Sciatic nerve (tissue), 2 donors: ENCODE measurements at places on chromosomes 2 and 18. TPM values are rescaled to one million over a fixed set of nuclear protein-coding genes. Genes with fewer than 3 reads are reported as not detected.

- DNase-seq, result no peak
Observed at GRCh38 chr2:219918944-219919343, 291.5 kb downstream of the SLC4A3 start.

GRCh38 chr18:57207124-57207916 is 60.4 kb downstream of the BOD1L2 start:
- no peak for DNase-seq

DNA sequence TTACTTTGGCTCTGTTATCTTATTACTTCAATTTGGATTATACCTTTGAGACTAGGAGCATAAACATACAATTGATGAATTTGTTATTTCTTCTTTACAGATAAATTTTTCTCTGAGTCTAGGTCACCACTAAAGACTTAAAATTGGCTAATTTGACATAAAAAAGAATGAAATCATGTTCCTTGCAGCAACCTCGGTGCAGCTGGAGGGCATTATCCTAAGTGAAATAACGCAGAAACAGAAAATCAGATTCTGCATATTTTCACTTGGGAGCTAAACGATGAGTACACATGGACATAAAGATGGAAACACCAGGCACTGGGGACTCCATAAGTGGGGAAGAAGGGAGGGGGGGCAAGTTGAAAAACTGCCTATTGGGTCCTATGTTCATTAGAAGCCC is 172.8 kb upstream of the SESTD1 start:
- DNase-seq, result no peak

DNA sequence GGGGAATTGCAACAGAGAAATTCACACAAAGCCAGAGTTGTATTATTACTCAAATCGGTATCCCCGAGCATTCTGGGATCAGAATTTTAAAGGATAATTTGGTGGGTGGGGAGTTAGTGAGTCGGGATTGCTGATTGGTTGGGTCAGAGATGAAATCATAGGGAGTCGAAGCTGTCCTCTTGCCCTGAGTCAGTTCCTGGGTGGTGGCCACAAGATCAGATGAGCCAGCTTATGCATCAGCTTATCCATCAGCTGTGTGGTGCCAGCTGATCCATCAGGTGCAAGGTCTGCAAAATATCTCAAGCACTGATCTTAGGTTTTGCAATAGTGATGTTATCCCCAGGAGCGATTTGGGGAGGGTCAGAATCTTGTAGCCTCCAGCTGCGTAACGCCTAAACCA is 34.3 kb upstream of the ITM2C start:
- DNase-seq, result no peak

- DNase-seq, result no peak
Observed at GRCh38 chr2:240788482-240788881, 31.5 kb downstream of the KIF1A start.

DNA sequence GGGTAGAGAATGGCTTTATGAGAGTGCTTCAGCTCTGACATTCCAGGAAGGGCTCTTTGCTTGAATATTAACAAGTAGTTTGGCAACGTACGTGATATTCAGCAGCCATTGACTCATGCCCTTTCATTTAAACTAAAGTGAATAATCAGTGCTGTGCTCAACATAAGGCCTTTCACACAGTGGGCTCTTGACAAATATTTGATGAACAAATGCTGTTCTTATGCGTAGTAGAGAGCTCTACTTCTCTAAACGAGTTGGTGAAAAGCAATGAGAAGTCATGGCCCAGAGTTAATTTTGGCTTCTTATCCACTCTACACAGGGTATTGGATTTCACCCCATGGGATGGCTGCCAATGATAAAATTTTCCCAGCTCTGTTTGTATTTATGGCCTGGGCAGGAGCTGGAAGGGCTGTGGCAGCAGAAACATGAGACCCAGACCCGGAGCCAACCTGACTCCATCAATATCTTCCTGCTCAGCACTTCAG is 338.9 kb downstream of the CCDC85A start:
- no peak for DNase-seq

Gene TNFRSF11A
- 2.7 TPM for total RNA-seq
